Thoracic aorta (tissue), 2 donors: ENCODE measurements at places on chromosomes 2 and 18. TPM values are rescaled to one million over a fixed set of nuclear protein-coding genes. Genes with fewer than 3 reads are reported as not detected.

DNA sequence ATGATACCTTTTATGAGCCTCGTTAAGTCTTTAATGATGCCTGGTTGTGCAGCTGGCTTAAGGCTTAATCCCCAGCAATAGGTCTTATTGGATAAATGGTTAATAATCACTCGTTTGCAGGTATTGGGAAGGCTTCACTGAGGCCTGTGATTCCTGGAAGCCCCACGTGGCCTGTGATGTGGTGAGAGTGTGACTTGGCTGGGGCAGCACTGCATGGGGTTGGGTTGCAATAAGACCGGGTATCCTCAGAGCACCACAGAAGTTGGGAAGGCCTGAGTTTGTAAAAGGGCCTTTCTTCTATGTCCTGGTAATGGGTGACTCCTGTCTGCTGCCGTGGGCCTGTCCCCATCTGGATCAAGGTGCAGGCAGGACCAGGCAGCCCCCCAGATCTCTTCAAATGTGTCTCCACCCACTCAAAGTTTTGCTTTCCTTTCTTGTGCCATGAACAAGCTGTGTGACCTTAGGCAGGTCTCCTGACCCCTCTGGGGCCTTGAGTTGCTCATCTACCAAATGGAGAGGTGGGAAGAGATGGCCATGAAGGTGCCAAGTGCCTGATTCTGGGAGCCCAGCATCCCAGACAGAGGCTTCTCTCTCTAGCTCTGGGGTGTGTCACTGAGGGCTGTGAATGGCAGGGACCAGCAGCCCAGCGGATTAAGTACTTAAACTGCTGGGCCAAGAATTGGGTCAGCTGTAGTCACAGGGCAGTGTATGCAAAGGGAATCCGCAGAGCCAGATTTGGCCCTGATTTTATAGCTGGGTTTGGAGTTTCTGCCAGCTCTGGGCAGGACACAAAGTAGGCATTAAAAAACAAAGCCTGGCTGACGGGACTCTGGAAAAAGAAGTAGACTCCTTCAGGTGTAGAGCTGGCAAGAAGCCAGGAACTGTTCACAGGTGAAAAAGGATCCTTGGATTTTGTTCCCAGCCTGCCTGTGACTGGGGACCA, 24.4 kb downstream of the LBH start:
- H3K4me3 ChIP-seq: no peak overlapping the region
- H3K27me3 ChIP-seq: no peaks in the 10 kb centered on the region
- DNase-seq: no peak
- H3K27ac ChIP-seq: peak overlapping the region; percentile 35

UGT1A10 gene
- total RNA-seq: not detected

- H3K4me3 ChIP-seq: peak overlapping the region; percentile 40
- no peak for DNase-seq
- no peaks in the 10 kb centered on the region for H3K4me1 ChIP-seq
- no peaks in the 10 kb centered on the region for H3K27me3 ChIP-seq
Measured at GRCh38 chr2:68366083-68366560, 1.0 kb downstream of the PLEK start.

- H3K27ac ChIP-seq: no peak overlapping the region
- H3K36me3 ChIP-seq: no peaks in the 10 kb centered on the region
- DNase-seq: no peak
- no peak overlapping the region for H3K4me3 ChIP-seq
- H3K4me1 ChIP-seq: peaks cover 9% of the 10 kb centered on the region
Measured at GRCh38 chr2:46893269-46893939, 22.2 kb downstream of the MCFD2 start.

GRCh38 chr2:95303191-95303919, 6.2 kb downstream of the KCNIP3 start:
- DNase-seq: no peak
- H3K36me3 ChIP-seq: no peaks in the 10 kb centered on the region
- no peak overlapping the region for H3K27ac ChIP-seq
- no peaks in the 10 kb centered on the region for H3K27me3 ChIP-seq

DNA sequence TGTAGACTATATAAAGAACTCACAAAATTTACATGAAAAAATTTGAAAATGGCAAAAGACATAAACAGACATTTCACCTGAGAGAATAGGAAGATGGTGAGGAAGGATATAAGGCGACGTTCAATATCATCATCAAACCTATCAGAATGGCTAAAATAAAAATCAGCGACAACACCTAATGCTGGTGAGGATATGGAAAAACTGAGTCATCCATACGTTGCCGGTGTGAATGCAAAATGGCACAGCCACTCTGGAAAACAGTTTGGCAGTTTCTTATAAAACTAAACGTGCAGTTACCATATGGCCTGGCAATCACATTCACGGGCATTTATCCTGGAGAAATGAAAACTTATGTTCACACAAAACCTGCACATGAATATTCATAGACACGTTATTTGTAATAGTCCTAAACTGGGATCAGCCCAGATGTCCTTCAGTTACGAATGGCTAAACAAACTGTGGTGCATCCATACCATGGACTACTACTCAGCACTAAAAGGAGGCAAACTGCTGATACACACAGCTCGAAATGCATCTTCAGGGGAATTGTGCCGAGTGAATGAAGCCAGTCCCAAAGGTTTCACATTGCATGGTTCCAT, 63.1 kb upstream of the TXNDC2 start:
- no peak for DNase-seq
- no peak overlapping the region for H3K27ac ChIP-seq
- no peaks in the 10 kb centered on the region for H3K36me3 ChIP-seq
- H3K4me1 ChIP-seq: peaks cover 25% of the 10 kb centered on the region

DNA sequence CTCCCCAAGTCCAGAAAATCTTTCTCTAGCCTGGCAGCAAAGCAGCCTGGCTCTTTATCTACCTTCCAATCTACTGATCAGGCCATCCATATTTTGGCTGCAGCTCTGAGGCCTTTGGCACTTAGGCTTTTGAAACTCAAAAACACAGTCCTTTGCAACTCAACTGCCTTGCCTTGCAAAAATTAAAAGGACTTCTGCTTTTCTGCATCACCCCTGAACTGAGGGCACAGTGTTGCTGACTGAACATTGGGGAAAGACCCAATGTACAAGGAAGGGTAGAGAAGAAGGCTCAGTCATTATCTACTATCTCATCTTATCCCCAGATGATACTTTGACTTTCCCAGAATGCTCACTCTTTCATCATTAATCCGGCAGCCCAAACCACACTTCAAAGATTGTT, 625.5 kb downstream of the ARHGAP15 start:
- no peak for DNase-seq
- no peaks in the 10 kb centered on the region for H3K36me3 ChIP-seq
- H3K27me3 ChIP-seq: no peaks in the 10 kb centered on the region
- no peak overlapping the region for H3K4me3 ChIP-seq
- no peak overlapping the region for H3K27ac ChIP-seq

DNA sequence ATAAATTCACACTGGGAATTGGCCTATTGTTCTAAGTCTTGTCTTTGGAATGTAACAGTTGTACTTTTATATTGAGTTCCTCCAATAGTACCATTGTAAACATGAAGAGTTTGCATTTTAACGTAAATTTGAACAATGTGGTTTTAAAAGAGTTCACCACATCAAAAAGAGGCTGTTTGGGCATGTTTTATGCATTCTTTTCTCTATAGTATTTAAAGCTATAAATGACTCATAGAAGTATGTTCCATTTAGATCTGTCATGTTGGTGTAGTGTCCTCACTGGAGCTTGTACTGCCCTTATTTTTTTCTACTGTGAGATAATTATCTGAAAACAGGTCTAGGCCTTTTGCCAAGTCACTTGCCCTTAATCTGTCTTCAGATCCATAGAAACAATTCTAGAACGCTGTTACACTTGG, 141.9 kb downstream of the RHBDD1 start:
- no peak overlapping the region for H3K27ac ChIP-seq
- no peaks in the 10 kb centered on the region for H3K4me1 ChIP-seq
- DNase-seq: no peak
- no peak overlapping the region for H3K4me3 ChIP-seq
- no peaks in the 10 kb centered on the region for H3K27me3 ChIP-seq

DNA sequence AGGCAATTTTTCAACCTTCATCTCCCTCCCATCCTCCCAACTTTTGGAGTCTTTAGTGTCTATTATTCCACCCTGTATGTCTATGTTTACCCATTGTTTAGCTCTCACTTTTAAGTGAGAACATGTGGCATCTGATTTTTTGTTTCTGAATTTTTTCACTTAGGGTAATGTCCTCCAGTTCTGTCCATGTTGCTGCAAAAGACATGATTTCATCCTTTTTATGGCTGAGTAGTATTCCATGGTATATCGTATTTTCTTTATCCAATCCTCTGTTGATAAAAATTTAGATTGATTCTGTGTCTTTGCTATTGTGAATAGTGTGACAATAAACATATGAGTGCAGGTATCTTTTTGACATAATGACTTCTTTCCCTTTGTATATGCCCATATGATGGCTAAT, 48.2 kb downstream of the G6PC2 start:
- no peak for DNase-seq
- no peak overlapping the region for H3K27ac ChIP-seq
- H3K27me3 ChIP-seq: no peaks in the 10 kb centered on the region
- H3K4me3 ChIP-seq: no peak overlapping the region
- no peaks in the 10 kb centered on the region for H3K36me3 ChIP-seq

- no peak for DNase-seq
- H3K4me3 ChIP-seq: no peak overlapping the region
- no peaks in the 10 kb centered on the region for H3K36me3 ChIP-seq
- no peaks in the 10 kb centered on the region for H3K27me3 ChIP-seq
Measured at GRCh38 chr18:64488698-64489097, 339.8 kb upstream of the LINC00305 start.

TMEM198 gene
- total RNA-seq: 3.9 TPM

ZDBF2 gene
- 18.3 TPM for total RNA-seq

- no peak for DNase-seq
- no peak overlapping the region for H3K4me3 ChIP-seq
- no peak overlapping the region for H3K27ac ChIP-seq
- no peaks in the 10 kb centered on the region for H3K36me3 ChIP-seq
Measured at GRCh38 chr2:23530206-23530908, 145.4 kb downstream of the KLHL29 start.

GRCh38 chr2:20957788-20958525, 85.9 kb downstream of the APOB start:
- H3K36me3 ChIP-seq: no peaks in the 10 kb centered on the region

GRCh38 chr18:23580677-23581367, 5.5 kb downstream of the NPC1 start:
- H3K36me3 ChIP-seq: peaks cover 4% of the 10 kb centered on the region
- no peak overlapping the region for H3K4me3 ChIP-seq
- peaks cover 24% of the 10 kb centered on the region for H3K4me1 ChIP-seq
- no peak overlapping the region for H3K27ac ChIP-seq
- DNase-seq: no peak
- H3K27me3 ChIP-seq: no peaks in the 10 kb centered on the region

GRCh38 chr2:151544449-151544848, 134.7 kb downstream of the RIF1 start:
- no peak for DNase-seq
- no peak overlapping the region for H3K4me3 ChIP-seq
- H3K27ac ChIP-seq: no peak overlapping the region
- H3K4me1 ChIP-seq: no peaks in the 10 kb centered on the region

DNA sequence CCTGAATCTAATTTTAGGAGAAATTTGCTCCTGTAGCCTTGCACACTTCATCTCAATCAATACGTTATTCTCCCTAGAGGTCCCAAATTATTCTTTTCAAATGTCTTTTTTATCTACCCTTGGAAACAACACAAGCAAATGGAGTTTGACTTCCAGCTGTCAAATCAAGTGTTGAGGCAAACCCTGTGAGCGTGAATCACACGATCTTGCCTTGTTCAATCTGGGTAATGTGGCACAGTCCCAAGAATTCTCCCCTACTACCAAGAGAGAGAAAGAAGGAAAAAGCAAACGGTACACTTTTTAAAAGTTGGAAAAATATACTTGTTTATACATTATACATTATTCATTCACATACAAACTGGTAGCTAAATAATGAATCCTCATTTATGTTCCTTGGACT, 2035.3 kb upstream of the CELF4 start:
- no peak overlapping the region for H3K4me3 ChIP-seq
- no peak overlapping the region for H3K27ac ChIP-seq
- no peak for DNase-seq
- H3K36me3 ChIP-seq: no peaks in the 10 kb centered on the region

TACR1 gene
- total RNA-seq: 3.9 TPM

DNA sequence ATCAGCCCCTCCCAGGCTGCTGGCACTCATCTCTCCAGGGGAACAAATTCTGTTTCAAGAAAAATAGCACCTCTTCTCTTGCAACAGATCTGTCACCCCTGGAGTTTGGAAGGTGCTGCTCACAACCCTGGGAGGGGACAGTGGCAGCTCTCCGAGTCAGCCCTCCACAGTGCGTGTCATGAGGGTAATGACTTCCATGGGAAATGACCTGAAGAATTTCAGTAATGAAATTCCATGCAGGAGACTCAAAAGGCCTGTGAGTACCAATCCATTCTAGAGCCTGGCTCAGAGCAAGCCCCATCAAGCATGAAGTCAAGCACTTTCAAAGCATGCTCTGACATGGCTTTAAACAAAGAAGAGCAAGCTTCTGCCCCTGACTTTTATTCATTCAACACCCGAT, 276.3 kb upstream of the PARD3B start:
- no peak overlapping the region for H3K4me3 ChIP-seq
- no peak for DNase-seq
- H3K4me1 ChIP-seq: peaks cover 21% of the 10 kb centered on the region
- H3K36me3 ChIP-seq: no peaks in the 10 kb centered on the region
- no peaks in the 10 kb centered on the region for H3K27me3 ChIP-seq

DNA sequence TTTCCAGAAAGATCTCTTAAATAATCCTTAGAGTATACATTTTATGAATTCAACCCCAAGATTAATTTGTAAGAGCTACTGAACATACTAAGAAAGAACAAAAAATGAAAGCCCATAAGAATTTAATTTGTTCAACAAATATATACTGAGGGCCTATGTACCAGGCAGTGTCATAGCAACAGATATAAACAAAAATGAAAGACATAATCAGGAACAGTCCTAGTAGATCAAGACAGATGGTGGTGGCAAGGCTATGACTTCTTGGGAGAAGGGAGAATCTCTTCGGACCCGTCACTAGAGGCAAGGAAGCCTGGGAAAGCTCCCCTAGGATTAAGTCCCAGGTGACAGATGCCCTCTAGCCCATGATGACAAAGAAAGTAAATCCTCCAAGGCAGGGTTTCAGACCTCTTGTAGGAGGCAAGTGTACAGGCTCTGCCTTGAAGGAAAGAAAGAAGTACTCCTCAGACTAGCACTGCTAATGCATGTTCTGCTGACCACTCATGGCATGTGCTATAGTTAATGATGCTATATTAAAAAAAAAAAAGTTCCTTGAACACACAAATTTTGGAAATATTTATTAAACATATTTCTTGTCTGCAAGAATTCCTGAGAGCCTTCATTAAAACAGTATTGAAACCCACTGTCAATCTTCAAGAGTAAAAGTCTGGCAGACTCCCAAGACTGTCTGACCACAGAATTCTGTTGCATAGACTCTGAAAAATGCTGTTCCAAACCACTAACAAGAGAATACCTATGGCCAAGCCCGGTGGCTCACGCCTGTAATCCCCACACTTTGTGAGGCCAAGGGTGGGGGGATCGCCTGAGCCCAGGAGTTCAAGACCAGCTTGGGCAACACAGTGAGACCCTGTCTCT, 31.5 kb downstream of the NOL10 start:
- no peaks in the 10 kb centered on the region for H3K27me3 ChIP-seq
- H3K27ac ChIP-seq: no peak overlapping the region
- no peak overlapping the region for H3K4me3 ChIP-seq

GRCh38 chr2:134900151-134900550, 18.5 kb upstream of the CCNT2 start:
- no peaks in the 10 kb centered on the region for H3K27me3 ChIP-seq
- no peak overlapping the region for H3K4me3 ChIP-seq
- no peaks in the 10 kb centered on the region for H3K36me3 ChIP-seq

CHRNG gene
- not detected for total RNA-seq

GRCh38 chr2:241722896-241723454, 11.5 kb upstream of the D2HGDH start:
- DNase-seq: no peak
- no peaks in the 10 kb centered on the region for H3K27me3 ChIP-seq
- no peak overlapping the region for H3K27ac ChIP-seq
- no peaks in the 10 kb centered on the region for H3K4me1 ChIP-seq
- peaks cover 39% of the 10 kb centered on the region for H3K36me3 ChIP-seq
- no peak overlapping the region for H3K4me3 ChIP-seq

LONRF2 gene
- total RNA-seq: 7.0 TPM
